Suppressor macrophage treated with lipopolysaccharide for 1 hour (primary cell): ENCODE measurements at places on chromosomes 12 and 14.

DNA sequence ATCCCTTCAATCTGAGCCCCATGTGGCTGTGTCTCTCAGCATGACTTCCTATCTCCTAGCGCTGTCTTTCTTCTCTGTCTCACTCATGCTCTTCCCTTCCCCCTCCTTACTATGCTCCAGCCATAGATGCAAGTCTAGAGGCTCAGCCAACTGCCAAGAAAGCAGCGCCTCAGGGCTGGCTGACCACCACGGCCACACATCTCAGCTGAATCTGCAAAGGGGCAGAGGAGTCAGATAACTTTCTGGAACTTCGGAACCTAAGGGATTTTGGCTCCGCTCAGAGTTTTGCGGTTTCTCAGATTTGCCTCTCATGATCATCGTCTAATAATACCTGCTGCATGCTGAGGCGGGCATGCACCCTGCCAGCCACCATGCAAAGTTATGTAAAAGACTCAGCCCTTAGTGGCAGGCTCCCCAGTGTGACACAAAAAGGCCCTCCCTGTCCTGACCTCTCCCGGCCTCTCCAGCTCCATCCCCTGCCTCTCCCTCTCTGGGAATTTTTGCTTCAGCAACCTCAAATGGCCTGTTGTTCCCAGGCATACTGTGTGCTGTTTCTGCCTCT is 5.0 kb upstream of the FGF6 start:
- no peak for DNase-seq

GRCh38 chr12:12926571-12927071 is 25.3 kb downstream of the GPRC5D start:
- no peak for DNase-seq

DNA sequence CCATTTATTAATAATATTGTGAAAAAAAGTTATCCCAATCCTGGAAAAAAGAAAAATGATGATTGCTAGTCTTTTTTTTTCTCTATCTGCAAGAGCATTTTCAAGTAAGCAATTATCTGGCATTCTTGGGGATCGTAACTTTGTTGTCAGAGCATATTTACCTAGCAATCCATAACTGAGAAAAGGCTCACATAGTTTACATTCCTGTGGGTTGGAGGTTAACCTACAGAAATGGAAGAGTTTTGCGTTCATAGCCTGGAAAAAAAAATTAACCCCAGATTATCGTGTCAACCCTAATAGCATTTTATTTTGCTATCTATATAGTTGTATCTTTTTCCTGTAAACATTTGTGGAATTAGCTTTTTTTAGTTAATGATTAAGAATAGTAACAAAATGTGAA is 292.3 kb downstream of the DAD1 start:
- DNase-seq, result no peak

DNA sequence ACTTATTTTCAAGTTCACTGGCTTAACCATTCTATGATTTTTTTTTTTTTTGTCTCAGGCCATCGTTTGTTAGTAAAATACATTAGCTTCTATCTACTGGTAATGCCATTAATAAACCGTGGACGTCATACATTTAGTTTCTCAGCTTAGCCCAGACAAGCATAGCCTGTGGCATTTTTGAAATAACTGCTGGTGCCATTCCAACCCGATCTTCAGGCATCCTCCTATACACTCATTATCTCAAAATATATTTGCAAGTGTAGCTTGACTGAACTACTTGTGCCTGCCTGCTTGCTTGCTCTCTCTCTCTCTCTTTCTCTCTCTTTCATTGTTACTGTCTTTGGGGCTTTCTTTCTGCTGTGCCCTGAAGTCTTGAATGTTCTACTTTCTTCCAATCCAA is 12.7 kb upstream of the MBIP start:
- no peak for DNase-seq

DNA sequence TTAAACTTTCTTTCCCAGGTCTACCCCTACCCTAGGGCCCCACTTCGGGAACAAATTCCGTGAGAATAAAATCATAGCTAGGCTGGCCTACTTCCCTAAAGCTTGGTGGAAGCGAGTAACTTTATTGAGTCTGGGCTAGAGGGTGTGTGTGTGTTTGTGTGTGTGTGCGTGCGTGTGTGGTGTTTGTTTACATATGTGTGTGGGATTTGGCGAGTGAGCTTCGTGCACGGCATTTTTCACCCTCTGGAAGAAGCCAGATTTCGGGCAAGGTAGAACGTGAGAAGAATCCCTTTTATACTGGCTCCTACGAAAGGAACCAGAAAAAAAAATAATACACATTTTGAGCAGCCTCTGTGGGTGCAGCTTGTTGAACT is 7.5 kb upstream of the LHX5 start:
- no peak for DNase-seq

DNA sequence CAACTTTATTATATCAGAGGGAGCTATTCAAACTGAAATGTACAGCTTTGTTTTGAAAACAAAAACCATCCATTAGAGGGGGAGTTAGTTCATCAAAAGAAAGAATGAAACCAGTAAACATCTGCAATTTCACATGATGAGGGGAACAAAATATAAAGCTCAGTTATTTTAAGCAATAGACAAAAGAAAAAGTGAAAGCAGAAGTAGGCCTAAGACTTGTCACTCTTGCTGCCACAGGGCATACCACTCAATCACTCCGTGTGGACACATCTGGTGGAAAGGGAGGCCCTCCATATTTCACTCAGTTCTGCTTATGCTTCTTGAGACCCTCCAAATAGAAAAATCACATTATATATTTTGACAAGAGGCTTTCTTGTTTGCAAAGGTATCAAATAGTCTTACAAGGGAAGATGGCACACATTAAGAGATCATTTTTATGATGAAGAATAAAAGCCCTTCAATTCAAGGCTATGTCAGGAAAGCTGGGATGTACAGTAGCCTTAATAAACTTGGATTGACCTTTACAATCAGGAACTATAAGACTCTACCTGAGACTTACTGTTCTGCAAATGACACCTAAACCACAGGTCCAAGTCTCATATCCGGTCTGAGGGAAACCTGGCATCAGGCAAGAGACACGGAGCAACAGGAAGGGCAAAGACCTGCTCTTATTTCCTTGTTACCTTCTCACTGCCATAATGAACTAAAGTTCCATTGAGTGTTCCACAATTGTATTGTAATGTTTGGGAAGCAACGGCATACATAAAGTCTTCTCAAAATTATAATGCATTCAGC is 222.5 kb upstream of the GRIP1 start:
- DNase-seq, result peak; percentile 34

GRCh38 chr12:66885115-66885875 is 206.4 kb upstream of the GRIP1 start:
- no peak for DNase-seq

DNA sequence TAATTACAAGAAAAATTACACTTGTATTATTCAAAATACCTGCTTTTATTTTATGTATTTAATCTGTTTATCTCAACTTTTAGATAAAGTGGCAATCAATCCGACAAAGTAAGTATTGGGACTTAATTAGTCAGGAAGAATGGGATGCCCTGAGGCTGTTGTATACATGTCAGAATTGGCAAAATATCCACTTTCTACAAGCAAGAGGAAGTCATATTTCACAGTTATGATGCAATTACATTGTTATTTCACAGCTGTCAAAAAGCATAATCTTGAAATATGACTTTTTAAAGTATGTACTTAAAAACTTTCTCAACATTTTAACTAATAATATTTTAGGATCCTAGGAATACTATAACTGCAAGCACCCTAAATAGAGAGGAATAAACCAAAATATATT is 357.1 kb upstream of the MGAT4C start:
- DNase-seq, result no peak

DNA sequence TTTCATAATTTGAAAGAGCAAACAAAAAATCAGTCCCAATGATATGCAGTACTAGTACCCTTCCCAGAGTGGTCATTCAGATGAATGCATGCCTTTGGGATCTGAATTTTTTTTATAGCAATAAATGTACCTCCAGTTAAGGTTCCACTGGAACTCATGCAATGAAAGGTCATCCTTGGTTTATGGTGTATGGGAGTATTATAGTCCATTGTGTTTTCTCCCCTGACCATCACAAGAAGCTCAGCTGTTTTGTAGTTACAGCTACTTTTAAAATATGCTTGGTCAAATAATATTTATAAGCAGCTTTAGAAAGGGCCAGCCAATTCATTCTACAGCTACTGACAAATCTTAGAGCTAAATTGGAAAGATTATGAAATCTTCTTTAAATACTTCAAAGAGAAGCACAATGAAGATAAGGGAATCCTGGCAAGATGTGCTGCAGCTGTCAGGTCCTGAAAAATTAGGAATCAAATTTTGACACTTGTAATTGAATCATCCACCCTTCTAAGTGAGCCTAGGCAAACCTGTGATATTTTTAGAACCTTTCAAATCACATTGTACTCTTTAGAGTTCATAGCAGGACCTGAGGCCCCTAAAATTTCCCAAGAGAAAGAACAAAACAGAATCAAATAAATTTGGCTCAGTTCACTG is 46.5 kb downstream of the IFT81 start:
- DNase-seq, result no peak

DNA sequence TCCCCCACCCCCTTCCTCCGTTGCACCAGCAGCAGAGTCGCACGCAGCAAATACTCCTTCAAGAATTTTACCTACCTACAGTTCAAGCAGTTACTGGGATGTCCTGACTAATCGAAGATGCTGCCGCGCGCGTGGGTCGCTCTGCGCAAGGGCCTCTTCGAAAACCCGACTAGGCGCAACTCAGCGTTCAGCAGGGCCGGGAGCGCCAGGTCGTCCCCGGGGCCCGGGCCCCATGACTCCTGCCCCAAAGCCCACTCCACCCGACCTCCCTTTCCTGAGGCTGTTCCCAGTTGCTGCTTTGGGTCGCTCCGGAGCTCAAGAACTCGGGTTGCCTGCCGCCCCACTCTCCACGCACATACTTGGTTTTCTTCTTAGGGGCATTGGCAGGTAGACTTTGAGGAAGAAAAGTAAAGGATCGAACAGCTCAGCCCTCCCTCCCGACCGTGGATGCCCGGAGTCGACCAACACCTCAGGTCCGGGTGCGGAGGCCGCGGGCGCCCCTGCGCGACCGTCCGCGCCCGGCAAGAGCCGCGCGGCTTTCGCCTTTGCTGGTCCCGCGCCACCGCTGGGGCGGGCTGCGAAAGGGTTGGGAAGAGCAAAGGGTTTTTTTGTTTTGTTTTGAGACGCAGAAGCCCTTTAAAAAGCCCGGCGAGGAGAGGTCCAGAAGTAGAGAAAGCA is 1.9 kb downstream of the BMP4 start:
- peak; percentile 17 for DNase-seq

DNA sequence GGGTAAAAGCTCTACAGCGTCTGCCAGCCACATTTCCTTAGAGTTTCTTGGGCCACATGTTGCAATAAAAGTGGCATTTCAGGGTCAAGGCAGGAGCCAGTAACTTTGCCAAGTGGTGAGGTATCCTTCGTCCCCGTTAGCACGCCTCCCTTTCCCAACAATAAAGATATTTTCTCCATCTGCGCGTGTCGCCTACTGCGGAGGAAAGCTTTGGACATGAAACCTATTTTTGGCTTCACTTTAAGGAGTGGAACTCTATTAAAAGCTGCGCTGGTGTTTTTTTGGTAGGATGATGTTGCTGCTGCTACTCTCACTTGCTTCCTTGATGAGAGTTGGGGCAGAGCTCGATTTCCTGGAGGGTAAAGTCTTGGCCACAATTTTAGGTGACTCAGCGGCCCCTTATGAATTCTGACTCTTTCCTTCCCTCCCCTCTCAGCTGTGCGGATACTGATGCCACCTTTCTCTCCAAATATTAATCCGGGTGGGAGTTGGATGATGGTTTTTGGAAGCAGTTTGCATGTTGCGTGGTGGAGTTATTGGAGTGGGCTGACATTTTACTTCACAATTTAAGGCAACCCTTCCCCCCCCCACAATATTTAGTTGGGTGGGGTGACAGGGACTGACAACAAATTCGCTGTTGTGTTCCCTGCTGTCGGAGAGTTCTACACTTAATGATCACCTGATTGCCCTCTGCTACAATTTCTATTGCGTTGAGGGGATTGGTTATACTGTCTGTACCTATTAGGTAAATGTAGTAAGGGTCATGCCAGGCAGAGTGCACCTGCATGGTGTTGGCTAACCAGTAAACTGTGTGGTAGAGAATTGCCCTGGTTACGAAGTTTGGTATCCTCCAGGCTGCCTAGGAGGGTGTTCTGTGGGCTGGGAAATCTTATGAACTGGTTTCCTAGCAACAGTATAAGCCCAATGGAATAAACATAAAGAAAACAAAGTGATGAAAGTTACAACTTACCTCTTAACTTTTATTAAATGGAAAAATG is 1.1 kb downstream of the CCDC91 start:
- DNase-seq, result peak; percentile 44

- no peak for DNase-seq
These were observed 33.9 kb upstream of the RASSF8 start for GRCh38 chr12:25924491-25925001.

- DNase-seq, result peak; percentile 2
These were observed 34.6 kb downstream of the HECTD4 start for GRCh38 chr12:112347581-112347982.

- DNase-seq, result peak; percentile 63
These were observed 82.9 kb downstream of the SSPN start for GRCh38 chr12:26278266-26278665.

GRCh38 chr14:106831322-106831720 is 1304.9 kb downstream of the TMEM121 start:
- peak; percentile 26 for DNase-seq

DNA sequence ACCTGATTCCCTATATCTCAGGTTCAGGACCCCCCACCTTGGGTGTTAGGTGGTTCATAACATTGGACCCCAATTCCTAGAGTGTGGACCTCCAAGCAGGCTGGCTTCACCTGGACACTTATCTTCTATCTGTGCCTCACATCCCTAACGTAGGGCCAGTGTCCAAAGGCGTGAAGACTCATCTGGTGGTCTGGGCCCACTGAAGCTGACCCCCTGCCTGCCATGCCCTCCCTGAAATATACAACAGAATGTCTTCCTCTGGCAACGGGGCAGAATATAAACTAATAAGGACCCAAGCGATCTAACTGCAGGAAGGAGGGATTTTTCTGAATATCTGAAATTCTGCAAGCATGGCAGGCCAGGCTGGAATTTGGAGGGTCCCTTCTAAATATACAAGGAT is 5.6 kb downstream of the HOXC13 start:
- DNase-seq, result no peak

GRCh38 chr12:93745286-93745685 is 68.1 kb downstream of the CRADD start:
- peak; percentile 94 for DNase-seq

DNA sequence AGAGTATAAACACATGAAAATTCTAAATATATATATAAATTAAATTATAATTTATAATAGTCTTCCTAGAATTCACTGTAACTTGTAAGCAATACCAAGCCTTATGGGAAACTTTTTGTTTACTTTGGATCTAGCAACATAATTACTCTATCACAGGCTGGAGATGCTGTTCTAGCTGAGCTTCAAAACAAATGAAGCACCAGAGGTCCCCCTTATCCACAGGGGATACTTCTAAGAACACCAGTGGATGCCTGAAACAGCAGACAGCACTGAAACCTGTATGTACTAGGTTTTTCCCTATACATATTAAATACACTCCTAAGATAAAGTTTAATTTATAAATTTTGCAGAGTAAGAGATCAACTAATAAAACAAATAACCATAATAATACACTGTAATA is 96.6 kb downstream of the CDK17 start:
- DNase-seq, result no peak

- DNase-seq, result peak; percentile 56
These were observed 8.2 kb upstream of the LGALS3 start for GRCh38 chr14:55120571-55121495.
